OCI-LY7 (cell line): ENCODE measurements at places on chromosomes 12 and 14.

DNA sequence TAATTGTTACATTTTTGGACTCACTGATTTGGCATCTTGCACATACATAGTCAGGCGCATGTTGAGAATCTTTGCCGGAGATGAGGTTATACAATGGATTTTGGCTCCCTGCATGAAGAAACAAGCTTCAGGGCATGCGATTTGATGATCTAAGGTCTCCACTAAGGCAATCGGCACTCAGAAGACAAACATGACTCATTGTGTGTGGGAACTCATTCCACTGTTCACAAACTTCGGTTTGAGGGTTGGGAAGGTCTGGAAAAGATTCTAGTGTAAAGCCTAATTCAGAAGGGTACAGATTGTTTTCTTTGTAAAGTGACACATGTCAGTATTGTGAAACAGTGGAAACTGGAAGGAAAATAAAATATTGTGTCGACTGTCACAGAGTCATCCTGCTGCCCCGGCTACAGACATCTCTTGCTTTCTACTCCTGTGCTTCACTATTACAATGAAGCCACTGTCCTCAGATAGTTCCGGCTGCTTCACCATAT lies 192.6 kb upstream of the HMGA2 start:
- no peak for DNase-seq

DNA sequence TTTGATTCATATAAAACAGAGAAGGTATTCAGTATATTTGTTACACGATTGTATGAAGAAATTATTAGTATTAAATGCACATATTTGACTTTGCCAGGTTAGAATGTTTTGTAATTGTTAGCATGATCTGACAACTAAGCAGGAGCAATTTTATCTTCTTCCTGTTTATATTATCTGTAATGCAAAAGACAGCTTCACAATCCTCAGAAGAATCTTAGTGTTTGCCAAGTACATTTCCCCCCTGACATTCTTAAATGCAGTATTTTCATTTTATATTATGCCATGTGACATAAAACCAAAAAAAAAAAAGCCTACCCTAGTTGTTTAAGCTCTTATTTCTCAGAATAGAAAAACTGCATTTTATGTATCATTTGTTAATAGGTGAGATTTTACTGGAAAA lies 469.4 kb downstream of the FOXG1 start:
- DNase-seq = no peak

- no peak for DNase-seq
Observed at GRCh38 chr12:75943730-75944096, 87.9 kb downstream of the PHLDA1 start.

DNA sequence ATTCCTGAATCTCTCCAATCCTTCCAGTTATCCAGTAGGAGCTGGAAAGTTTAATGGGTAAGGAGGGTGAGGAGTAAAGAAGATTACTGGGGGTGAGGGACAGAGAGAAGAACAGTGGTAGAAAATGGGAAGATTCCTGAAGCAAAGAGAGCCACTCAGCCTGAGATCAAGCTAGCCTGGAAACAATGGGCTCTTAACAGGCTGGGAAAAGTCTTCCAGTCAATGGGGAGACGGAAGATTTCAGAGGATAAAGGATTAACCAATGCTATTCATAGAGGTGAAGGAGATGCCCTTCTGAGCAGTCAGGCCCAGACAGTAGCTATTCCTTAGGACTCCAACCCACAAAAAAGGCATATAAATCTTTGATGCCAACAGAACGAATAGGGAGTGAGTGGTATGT lies 14.8 kb downstream of the GDF11 start:
- DNase-seq = no peak

- DNase-seq = no peak
Observed at GRCh38 chr14:68947802-68948201, 31.3 kb downstream of the ACTN1 start.
